ENCODE measurements at places on chromosomes 6 and 20.
A peak's percentile ranks its signal among the peaks of the same experiment; 100 is the strongest.

GRCh38 chr6:28002161-28002560 is 45.1 kb downstream of the OR2B6 start:
- no peak for DNase-seq

- DNase-seq: no peak
These were observed 7.2 kb downstream of the MYLK4 start for GRCh38 chr6:2743280-2744208.

DNA sequence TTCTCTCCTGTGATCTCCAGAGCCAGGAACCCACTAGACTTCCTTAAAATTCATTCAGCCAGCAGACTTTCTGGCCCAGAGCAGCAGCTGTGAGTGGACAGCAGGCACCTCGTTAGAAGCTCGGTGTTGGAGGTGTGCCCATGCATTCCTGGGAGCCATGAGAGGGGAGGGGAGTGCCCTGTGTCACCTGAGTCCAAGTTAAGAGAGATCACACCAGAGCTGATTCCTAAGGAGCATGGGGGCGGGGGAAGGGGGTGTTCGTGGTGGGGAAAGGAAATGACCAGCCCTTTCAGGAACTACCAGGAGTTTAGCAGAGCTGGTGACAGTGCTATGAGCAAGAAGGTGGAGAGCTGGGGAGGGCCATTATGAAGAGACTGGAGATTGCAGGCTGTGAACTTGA is 46.9 kb downstream of the GFRA4 start:
- DNase-seq: peak; percentile 43

DNA sequence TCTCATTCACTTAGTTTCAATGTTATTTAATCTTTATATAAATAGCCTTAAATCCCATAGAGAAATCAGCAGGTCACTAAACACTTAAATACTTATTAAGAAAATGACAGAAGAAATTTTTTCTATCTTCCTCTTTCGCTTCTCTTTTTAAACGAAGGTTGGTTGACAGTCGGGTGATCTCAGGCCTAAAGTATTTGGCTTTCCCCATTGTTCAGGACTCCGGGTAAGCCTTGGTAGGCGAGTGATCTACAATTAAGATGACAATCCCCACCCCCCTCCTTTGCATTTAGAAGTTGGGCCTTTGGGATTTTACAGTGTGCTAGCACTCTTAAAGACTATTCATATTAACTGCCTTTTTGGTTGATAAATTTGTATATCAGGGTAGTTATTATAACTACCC is 19.7 kb upstream of the UTRN start:
- DNase-seq: no peak

- no peak for DNase-seq
These were observed 42.1 kb downstream of the MDFI start for GRCh38 chr6:41680182-41680965.

GRCh38 chr6:148251891-148252290 is 90.7 kb upstream of the SASH1 start:
- no peak for DNase-seq

DNA sequence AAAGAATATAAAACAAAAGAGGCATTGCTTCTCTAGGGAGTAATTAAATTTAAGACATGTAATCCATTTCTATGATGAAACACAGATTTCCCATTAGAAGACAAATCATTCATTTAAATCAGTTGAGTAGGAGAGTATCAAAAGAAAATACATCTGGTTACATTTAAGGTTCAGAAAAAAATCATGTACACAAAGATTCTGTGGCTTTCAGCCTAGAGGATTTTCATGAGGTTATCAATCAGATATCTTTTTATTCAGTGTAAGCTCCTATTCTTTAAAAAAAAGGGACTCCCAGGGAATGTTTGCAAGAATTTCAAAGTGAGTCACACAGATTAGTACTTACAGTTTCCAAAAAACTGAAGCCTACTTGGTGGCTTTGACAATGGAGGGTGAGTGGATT is 24.9 kb downstream of the COL21A1 start:
- DNase-seq: no peak

DNA sequence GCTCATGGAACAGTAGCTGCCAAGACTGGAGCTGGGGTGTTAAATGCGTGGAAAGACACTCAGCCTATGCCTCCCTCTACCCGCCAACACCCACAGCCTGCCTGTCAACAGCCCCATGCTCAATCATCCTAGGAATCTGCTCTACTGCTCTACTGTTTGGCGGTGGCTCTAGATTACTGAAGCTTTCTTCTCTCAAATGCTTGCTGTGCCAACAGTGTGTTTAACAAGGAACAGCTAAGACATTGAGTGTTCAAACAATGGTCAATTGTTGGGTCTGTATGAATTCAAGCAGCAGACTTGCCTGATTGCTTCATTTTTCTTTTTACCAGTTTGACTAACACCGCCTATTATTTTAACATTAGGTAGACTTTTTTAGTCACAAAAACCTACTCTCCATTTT is 258.6 kb downstream of the SOD2 start:
- no peak for DNase-seq

- no peak for DNase-seq
These were observed 466.5 kb downstream of the MMUT start for GRCh38 chr6:48996461-48997119.

DNA sequence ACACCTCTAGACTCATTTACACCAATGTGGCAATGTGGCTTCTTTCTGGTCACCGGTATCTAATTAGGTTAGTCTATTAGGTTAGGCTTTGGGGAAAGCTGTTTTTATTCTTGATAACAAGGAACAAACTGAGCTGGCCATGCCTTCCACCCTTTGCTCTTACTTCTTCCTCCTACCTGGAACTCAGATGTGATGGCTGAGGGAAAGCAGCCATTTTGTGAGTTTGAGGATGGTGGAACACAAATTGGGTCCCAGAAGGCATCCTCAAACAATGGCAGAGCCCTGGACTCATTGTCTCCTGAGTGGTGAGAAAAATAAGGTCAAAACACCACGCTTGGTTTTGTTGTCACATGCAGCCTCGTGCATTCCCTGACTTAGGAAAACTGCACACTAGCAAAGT is 7.7 kb downstream of the CDH4 start:
- no peak for DNase-seq

GRCh38 chr6:149031201-149031858 is 284.5 kb downstream of the UST start:
- no peak for DNase-seq

DNA sequence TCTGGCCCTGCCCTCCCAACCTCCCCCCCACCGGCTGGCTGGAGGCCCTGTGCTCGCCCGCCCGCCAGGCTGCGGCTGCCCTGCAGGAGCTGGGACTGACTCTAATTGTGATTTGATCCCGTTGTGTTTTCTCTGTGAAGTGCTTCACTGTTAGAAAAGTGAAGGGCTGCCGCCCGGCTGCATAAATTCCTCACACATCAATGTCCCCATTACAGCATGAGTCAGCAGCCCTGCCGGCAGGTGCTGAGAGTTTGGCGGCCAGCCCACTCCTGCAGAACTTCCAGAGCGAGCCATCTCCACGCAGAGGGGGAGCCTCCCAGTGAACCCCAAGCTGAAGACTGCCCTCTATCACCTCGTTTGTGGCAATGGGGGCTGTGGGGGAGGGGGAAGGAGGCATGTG is 137.9 kb downstream of the DLL1 start:
- DNase-seq: peak; percentile 37

GRCh38 chr6:22147921-22148776 is 148.7 kb downstream of the PRL start:
- no peak for DNase-seq

GRCh38 chr6:703552-703951 is 10.6 kb upstream of the EXOC2 start:
- no peak for DNase-seq

Data from LNCaP clone FGC (cell line).